BJ (cell line): ENCODE measurements at places on chromosomes 5 and 9. TPM values are rescaled to one million over a fixed set of nuclear protein-coding genes. Genes with fewer than 3 reads are reported as not detected.

GRCh38 chr9:107625383-107625984 is 135.9 kb upstream of the KLF4 start:
- DNase-seq: no peak

Gene FOXD4L3
- polyA plus RNA-seq: not detected in 2 replicates

GRCh38 chr5:78518365-78519197 is 130.0 kb downstream of the LHFPL2 start:
- DNase-seq: peak; percentile 44

Gene SPATA31E1
- polyA plus RNA-seq: not detected in 2 replicates

DNA sequence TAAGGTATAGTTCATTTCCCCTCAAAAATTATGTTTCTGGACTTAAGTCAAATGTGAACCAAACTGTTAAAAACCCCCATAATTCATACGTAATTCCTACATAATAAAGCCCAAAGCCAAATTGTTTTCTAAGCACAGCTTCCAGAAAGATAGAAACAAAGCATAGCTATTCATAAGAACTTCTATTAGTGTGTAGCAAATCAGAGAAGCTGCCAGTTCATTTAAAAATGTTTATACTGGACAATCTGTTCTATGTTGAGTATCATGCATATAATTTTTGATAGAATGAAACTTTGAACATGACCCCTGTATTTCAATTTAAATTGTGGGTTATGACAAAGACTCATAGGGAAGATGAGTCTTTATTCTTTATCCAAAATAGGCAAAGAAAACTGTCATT is 119.0 kb upstream of the TXNDC8 start:
- DNase-seq: no peak

DNA sequence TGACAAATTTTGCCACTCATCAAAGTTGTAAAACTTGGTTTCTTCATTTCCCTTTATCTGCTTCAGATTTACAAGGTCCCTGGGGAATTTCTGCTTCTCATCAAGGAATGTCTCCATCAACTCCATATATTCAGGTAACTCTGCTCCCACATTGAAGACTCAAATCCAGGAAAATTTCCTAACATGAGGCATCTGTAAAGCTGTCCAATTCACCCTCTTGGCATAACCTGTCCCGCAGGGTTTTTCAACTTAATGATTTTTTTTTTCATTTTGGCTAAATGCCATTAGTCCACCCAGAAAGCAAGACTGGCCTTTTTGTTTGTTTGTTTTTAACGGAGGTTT is 50.2 kb upstream of the SLC30A5 start:
- DNase-seq: no peak

- no peak for DNase-seq
Observed at GRCh38 chr5:74185599-74185998, 454.9 kb downstream of the ENC1 start.
